ENCODE measurements at places on chromosomes 1 and 21.

DNA sequence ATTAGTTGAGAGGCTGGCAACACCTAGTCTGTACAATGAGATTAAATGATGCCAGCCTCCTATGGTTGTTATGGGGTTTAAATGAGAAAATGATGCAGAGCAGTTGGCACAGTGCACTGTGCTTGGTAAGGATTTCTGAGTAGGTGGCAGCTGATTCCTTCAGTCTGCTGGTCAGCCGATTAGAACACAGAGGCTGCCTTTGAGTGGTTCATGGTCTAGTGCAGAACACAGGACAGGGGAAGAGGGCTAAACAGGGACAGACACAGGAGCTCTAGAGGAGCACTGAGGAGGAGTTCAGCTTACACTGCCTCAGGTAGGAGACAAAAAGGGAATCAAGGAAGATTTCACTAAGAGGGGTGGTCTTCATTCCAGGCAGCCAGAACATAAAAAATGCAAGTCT lies 1.4 kb downstream of the TIE1 start:
- no peak for DNase-seq

DNA sequence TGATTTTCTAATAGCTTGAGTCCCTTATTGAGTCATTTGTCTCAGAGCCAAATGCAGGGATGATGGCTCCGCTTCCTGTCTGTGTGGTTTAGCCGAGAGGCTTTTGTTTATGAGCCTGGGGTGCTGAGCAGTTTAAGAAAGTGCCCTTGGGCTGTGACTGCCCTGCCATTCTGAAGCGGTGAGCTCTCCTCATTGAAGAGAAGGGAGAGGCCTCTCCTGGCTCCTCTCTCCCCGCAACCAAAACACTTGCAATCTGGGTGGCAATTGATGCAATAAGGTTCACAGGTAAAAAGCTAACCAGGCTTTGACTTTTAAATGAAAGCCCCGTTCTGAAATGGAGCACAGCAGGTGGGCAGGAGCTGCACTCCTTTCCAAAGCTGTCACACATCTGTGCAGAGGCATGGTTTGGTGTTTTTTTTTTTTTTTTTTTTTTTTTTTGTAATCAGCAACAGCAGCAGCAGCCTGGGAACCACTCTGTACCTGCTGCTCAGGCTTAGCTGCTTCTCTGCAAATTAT lies 403.7 kb downstream of the SIPA1L2 start:
- no peak for DNase-seq

GRCh38 chr1:201014816-201015200 lies 8.7 kb downstream of the KIF21B start:
- DNase-seq = no peak

GRCh38 chr21:43800124-43800523 lies 10.7 kb downstream of the RRP1 start:
- no peak for DNase-seq

- no peak for DNase-seq
These were observed 10.4 kb downstream of the C1orf226 start for GRCh38 chr1:162391790-162392563.

GRCh38 chr1:176558561-176558960 lies 95.6 kb downstream of the PAPPA2 start:
- no peak for DNase-seq

DNA sequence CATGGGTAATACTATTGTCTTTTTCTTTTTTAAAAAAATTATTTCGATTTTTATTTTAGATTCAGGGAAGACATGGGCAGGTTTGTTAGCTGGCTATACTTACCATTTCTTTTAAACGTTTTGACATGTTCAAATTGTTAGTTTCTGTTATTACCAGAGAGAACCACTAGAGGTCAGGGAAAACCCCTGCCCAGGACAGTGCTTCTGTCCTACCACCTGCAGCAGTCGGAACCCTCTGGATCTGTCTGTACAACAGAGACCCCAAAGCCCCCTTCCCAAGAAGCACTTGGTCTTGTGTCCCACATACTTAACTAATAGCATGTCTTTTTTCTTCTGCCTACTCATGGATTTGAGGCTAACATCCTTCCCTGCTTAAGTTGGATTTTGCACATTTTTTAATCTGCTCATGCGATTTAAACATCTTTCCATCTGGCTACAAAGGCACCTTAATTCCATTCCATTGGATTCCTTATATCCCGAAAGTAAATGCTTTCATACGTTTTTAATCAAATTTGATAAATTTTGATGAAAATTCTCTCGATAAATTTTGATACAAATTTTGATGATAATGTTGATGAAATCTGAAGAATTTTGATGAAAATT lies 10.0 kb upstream of the C1orf115 start:
- no peak for DNase-seq

- DNase-seq = no peak
These were observed 122.3 kb downstream of the MACF1 start for GRCh38 chr1:39326836-39327235.

DNA sequence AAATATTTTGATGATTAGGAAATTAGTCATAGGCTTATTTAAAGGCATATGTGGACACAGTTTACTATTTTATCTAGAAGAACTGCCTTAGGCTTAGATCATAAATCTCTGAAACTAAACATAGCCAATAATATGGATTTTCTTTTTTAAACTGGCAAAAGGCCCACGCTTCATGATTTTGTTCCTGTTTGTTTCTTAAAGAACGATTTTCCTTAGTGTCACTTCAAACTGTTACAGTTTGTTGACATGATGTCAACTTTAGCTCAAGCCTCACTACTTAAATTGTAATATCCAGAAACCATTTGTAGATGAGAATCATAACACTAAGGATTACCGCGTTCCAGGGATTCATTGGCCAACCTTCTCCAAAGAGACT lies 322.6 kb downstream of the HHIPL2 start:
- no peak for DNase-seq

DNA sequence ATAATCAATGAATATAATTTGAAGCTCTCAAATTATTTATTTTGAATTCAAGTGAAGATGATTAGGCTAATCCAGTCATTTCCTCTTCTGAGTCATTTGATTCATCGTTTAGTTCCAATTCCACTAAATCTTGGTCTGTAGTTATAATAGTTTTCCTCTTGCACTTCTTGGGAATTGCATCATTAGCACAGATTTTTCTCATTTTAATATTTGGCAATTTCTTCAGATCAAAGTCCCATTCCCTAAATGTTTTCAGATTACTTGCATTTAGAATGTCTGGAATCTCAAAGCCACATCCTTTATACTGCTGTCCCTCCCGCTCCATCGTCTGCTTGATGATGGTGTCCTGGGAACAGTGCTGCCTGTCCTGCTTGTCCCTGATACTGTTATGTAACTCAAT lies 43.5 kb downstream of the MAST2 start:
- no peak for DNase-seq

GRCh38 chr1:207825719-207826556 lies 74.1 kb downstream of the CD46 start:
- DNase-seq = peak; percentile 94

DNA sequence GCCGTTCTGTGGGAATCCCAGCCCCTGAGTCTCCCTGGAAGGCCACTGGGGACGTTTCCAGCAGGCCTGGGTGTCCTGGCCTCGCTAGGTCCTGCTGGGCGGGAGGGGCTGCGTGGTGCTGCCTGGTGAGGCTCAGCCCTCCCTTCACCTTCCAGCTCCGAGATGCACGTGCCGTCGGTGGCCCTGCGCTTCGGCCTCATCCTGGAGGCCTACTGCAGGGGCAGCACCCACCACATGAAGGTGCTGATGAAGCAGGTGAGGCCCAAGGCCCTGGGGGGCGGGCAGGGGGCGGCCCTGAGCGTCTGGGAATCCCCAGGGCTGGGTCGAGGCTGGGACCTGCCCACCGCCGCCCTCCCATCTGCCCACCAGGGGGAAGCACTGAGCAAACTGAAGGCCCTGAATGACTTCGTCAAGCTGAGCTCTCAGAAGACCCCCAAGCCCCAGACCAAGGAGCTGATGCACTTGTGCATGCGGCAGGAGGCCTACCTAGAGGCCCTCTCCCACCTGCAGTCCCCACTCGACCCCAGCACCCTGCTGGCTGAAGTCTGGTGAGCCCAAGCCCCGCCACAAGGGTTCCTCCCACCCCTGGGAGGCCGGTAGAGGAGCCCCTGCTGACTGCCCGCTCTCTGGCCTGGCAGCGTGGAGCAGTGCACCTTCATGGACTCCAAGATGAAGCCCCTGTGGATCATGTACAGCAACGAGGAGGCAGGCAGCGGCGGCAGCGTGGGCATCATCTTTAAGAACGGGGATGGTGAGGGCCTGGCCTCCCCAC lies 70.3 kb downstream of the PIK3CD start:
- no peak for DNase-seq

DNA sequence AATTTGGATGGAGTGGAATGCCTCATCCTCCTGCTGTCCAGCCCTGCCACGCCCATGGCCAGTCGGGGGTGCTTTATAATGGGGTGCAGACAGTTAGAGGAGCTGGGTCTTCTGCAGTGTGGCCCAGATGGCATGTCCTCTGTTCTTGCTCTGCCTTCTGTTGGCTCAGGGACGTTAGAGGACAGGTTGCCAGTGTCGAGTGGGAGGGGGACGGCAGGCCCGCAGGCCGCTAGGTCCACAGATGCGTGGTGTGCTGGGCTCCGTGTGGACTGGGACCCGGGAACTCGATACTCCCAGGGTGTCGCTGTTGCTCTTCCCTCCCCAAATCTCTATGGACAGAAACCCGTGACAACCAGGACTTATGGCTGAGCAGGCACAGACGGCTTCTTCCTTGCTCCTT lies 33.3 kb downstream of the SIM2 start:
- peak; percentile 20 for DNase-seq

DNA sequence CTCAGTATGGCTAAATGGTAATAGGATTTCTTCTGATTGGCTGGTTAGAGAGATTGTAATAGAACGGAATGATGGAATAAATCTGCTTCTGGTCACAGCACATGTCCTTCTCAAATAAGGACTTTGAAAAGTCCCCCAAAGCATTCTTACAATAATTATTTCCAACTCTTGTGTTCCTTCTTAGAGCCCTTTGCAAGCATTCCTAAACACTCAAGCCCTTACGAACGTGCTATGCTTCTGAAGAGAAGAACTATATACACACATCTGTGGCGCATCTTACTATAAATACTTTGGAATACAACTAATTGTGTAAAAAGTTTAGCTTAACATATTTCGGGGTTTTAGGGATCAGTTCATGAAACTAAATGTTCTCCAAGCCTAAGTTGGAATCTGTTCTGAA lies 25.6 kb downstream of the CLIC4 start:
- DNase-seq = no peak

- DNase-seq = peak; percentile 26
These were observed 47.4 kb upstream of the ENAH start for GRCh38 chr1:225700164-225700821.

DNA sequence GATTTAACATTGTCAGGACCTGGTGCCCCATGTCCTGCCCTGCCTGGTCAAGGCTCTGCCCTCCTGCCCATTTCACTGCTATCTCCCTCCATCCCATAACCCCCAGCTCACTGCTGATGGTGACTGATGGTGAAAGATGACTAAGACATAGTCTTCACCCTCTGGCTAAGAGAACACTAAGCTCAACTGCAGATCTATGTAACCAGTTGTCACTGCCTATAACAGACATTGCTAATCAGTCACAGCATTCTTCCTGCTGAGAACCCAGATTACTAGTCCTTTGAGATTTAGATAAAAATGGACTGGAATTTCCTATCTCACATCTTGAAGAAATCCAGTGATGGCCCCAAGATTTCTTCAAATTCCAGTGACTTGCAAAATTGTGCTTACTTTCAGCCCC lies 8.0 kb upstream of the ZNF362 start:
- DNase-seq = no peak

DNA sequence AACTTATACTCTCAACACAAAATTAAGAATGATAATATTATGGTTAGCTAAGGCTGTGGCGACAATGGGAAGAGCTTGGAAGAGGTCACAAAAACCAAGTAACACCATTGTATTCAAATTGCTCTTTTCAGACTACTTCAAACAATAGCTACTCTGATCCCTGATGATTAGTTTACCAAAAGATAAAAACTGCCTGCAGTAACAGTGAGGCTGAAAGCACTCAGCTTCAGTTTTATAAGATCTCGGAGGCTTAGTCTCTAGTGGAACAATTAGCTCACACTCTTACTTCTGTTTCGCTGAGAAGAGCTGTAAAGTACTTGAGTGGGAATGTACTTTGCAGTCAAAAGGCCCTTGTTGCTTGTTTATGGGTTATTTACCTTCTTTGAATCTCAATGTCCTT lies 278.5 kb downstream of the LRRC7 start:
- DNase-seq = no peak

GRCh38 chr21:33080776-33081175 lies 10.8 kb downstream of the OLIG1 start:
- DNase-seq = no peak

DNA sequence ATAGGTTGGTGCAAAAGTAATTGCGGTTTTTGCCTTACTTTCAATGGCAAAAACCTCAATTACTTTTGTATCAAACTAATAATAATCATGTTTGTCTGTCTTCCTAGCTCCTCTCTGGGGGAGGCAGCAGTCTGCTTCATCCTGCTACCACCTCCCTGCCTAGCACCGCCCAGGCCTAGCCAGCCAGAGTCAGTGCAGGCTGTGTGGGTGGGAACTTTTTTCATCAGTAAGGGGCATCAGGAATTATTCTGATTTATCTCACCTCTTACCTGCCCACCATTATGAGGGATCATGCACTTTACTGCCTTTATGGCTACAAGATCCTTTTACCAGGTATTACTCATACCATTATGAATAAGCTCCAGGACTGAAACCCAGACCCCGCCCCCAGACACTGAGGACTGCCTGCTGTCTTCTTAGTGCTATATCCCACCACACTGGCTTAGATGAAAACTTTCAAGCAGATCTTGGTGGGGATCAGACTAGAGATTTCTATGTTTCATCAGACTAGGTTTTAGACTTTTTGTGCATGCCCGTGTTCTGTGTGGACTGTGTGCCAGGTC lies 116.4 kb downstream of the PBX1 start:
- no peak for DNase-seq

GRCh38 chr1:21165646-21166045 lies 11.1 kb downstream of the EIF4G3 start:
- no peak for DNase-seq

GRCh38 chr1:19640363-19641316 lies 3.5 kb upstream of the NBL1 start:
- no peak for DNase-seq

DNA sequence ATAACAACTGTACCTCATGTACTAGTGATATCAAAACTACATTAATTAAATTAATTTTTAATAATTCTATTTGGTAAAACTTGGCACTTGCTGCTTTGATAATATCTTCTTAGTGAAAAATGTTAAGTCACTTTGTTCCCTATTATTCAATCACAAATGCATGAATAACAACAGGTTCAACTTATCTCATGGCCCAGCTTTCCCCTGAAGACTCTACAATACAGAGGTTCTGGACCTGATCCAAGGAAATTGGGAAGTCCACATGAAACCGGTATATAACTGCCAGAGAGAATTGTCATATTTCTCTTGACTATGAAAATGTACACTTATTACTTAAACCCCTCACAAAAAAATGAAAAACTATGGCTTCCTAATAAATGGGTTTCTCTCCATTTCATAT lies 33.9 kb upstream of the PTPRC start:
- no peak for DNase-seq

- no peak for DNase-seq
These were observed 122.1 kb downstream of the TRABD2B start for GRCh38 chr1:47875036-47875435.

- no peak for DNase-seq
These were observed 54.9 kb upstream of the FMOD start for GRCh38 chr1:203405703-203406438.

Data from tibial artery (tissue), 4 donors.